Left ventricle myocardium superior (tissue), 1 donor: ENCODE measurements at places on chromosomes 6 and 20. TPM values are rescaled to one million over a fixed set of nuclear protein-coding genes. Genes with fewer than 3 reads are reported as not detected.

GRCh38 chr6:10733863-10734262, 11.0 kb downstream of the TMEM14C start:
- DNase-seq: no peak

DNA sequence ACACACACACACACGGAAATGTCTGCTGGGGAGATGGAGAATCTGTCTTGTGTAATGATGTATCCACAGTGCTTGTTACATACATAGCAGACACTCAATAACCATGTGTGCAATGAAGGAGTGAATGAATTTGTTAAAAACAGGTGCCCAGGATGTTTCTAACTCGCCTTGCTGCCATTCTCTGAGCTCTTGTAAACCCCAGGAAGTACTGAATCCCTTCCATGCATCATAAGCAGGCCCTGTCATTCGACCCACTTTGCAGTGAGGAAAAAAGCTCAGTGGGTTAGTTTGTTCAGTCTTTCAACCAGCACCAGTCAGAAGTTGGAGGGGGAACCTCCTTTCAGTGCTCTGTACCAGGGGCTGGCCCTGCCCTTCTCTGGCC, 1.4 kb upstream of the KCNK5 start:
- no peak for DNase-seq

Gene SPATS1
- total RNA-seq: not detected

DNA sequence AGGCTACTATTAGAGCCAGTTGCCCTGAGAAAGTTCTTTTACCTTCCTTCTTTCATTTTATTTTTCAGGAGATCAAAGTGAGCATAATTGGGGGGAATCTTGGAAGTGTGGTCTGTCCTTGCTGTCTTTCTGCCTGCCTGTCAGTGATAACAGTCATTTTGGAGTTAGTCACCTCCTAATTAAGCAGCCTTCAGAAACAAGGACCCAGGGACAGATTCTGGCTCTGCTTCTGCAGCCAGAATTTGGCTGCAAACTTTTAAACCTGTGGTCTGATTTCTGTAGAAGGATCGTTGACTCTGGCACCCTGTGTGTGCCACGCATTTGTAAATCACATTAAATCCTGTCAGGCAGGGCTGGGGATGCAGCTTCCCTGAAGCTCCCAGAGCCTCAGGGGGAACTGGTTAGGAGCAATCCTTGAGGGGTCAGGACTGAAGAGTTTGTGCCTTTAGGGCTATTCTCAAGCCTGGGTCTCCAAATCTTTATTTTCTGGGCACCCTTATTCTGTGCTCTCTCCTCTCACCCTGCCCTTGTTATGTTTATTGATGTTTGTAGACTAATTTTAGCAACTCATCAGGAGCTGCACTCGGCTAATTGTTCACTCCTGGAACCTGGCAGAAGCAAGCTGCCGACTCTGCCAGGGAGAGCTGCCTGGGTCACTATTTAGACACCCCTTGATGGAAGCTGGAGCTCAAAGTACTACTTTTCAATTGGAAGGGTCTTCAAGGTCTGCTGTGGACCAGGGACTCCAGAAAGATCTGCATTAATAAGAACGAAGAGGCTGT, 6.8 kb downstream of the NOX3 start:
- DNase-seq: no peak

- DNase-seq: no peak
Observed at GRCh38 chr6:147547369-147547902, 38.9 kb downstream of the SAMD5 start.

DNA sequence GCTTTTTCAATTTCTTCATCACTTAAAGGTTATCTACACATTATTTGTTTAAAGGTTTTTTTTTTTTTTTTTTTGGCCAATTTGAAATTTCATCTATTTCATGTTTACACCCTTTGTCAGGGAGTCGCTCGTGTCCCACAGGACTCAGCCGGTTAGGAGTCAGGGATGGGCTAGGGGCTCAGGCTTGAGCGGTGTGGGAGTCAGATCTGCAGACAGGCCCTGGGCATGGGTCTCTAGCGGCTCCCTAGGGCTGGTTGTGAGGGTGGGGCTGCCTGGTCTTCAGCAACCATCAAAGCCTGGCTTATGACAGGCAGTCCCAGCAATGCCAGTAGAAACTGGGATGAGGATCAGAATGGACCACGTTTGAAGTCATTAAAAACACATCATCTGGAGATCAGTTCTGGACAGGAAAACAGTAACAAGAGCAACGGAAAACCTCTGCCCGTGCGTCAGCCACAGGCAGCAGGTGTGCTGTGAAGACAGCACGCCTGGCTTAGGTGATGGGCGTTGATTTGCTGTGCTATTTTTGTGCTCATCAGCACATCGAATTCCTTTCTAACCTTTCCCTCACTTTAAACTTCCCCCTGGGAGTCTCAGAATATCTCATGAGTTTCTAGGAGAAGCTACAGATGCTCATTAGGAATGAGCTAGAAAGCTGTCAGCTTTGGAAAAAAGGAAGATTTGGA, 91.3 kb upstream of the MPC1 start:
- no peak for DNase-seq

DNA sequence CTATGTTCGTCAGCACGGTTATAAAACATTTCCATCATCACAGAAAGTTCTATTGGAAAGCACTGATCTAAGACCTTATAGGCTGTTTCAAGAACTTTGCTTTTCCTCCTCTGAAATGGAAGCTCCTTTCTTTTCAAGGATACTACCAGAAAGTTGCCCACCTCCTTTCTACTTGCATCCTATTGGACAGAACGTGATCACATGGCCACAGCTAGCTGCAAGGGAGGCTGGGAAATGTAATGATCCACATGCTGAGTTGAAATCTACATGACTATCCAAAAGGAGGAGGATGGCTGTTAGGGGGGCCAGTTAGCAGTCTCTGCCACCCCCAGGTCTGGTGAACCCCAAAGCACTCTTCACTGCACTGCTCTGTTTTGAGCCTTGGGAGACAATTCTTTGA, 3.3 kb downstream of the SFTA2 start:
- no peak for DNase-seq

GRCh38 chr6:15512126-15512525, 150.7 kb downstream of the DTNBP1 start:
- peak; percentile 66 for DNase-seq

DNA sequence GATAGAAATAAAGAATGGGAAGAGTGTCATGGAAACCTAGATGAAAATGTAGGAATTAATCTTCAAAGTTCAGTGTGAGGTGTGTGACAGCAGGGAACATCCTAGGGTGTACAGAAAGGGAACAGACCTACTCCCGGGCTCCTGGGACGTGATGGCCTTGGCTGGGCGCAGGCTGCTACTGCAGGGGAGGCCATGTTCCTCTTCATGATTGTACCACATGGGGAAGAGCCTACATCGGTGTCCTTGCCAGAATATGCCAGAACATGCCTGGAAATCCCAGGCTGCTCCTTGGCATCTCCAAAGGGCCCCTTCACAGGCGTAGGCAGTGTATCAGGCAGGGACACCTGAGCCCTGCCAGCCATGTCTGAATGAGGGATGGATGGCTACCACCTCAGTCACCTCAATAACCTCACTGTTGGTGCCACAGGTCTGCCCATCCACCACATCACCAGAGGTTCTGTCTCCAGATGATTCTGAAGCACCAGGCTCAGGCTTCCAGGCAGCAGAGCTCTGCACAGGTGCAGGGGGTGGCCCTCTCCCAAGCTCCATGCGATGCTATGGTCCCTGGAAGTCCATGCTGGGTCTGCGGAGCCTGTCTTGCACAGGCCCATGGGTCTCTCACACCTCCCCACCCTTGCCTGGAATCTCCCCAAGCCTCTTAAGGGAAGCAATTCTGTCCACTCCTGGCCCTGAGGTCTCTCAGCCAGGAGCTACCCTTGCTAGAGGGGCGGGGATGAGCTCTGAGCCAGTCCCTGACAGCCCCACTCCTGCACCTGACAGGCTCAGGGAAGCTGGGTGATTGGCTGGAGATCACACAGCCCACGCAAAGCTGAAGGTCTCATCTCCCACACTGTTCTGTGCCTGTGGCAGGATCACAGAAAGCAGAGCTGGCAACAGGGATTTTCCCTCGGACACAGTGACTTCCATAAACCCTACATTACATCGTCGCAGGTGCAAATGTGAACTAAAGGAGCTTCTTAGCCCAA, 20.2 kb downstream of the RAMACL start:
- no peak for DNase-seq

DNA sequence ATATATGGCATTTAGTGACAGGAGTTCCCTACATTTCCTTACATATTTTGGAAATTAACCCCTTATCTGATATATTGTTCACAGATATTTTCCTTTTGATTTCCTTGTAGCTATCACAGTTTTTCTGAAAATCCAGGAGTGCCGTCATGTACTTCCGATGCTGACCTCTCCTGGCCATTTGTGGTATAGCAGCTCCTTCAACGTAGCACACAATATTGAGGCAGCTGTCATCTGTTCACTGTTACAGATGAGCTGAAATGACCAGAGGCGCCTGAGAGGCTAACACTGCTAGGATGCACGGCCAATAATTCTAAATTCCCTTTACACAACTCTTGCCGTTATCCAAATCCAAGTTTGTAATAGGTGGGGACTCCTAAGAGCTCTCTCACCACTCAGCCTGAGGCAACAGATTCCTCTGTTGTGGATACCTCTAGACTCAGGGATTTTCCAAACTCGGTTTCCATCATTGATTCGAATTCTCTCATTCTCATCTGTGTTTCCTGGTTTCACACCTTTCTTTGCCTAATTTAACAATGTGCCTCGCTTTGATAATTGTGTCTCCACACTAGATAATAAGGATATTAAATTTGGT, 53.0 kb downstream of the MMUT start:
- DNase-seq: peak; percentile 39

Gene CD164
- 100 TPM for total RNA-seq

DNA sequence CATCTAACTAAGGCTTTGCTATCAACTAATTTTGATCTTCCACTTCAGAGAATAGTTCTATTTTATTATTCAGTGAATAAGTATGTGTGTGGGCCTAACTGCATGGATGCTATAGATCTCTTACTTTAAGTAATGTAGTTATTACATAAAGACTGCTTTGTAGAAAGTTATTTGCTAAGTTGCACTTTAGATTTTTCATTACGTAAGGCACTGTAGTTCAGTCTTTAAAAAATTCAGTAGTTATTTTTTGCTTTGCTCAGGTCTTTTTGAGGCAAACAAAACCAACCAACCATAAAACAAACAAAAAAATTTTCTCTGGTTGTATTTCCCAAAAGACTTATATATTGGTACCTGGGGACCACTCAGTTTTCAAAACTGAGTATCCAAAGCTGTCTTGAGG, 53.0 kb downstream of the KCNQ5 start:
- no peak for DNase-seq

Gene FLRT3
- 1.0 TPM for total RNA-seq

Gene DDX27
- 13.4 TPM for total RNA-seq

GRCh38 chr6:139595183-139595582, 220.7 kb upstream of the CITED2 start:
- no peak for DNase-seq

DNA sequence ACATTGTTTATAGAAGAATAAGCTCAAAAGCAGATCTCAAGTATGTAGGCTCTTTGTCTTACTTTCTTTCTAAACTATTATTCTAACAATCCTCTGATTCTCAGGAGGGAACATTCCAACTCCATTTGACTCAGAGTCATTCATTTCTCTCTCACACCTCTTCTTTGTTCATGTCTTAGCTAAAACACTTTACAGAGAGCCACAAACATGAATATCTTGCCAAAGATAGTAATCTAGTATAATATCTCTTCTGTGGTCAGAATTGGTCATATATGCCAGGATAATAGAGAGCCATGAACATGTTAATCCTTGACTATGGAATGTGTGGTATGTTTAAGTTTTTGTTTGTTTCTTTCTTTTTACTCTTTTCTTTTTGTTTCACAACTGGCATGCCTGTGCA, 456.0 kb upstream of the PTCHD4 start:
- no peak for DNase-seq

Gene MOG
- 5.4 TPM for total RNA-seq

Gene FOXQ1
- not detected for total RNA-seq

- no peak for DNase-seq
Observed at GRCh38 chr20:25090492-25091429, 8.8 kb upstream of the VSX1 start.

DNA sequence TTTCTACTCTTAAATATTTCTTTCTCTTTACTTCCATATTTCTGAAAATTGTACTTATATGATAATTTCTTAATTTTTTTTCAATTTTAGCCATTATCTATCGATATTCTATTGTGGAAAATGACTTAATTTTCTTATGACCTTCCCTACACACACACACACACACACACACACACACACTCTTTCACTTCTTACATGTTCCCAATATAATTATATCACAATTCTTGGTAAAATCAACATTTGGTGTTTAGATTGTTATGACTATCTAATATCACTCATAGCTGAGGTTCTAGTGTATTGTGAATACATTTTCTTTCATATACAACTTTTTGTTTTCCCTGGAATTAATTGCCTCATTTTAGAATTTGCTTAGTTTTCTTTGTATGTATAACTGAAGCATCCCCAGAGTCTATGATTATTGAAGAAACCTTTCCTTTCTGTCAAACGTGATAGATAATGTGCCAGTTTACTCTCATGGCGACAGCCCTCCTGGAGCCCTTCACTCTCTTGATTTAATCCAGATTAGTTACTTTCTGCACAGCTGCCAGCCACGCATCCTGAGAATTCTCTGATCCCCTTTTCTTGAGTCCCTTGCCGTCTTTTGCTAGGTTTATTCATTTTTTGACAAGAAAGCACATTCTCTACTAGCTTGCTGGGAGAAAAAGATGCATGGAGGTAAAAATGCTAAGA, 63.4 kb downstream of the RNF182 start:
- no peak for DNase-seq

DNA sequence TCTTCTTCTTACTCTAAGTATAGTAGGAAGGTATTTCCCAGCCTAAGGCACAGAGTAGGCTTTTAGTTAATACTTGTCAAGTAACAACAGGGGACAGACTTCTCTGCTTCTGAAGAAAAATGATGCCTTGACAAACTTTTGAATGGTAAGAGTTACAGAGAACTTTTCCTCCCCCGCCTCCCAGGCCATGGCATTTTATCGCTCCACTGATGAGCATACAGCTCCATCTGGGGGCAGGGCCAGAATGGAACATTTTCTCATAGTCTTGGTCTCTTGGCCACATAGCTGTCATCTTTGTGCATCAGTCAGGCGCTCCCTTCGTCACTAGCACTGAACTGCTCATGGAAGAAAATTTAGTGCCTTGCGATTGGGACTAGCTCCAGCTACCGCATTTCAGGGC, 1066.8 kb upstream of the CITED2 start:
- peak; percentile 64 for DNase-seq

- no peak for DNase-seq
Observed at GRCh38 chr20:13694420-13695150, 55.9 kb upstream of the TASP1 start.

DNA sequence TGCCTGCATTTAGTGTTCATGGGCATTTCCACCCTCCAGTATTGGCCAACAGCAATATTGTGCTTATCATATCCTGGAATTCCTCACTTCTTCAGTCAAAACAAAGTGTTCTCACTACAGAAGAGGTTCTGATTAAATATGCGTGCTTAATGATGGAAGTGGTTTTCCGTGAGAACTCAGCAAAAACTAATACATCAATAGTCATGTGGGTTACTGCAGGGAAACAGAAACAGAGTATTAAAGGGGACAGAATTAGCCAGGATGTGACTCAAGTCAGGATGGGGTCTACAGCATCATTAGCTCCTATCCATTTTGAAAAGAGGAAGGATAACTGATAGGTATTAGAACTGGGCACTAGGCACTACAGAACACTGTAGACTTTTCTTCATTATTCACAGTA, 384.6 kb downstream of the CDKAL1 start:
- DNase-seq: no peak
